ENCODE measurements at places on chromosomes 4 and X.
A peak's percentile ranks its signal among the peaks of the same experiment; 100 is the strongest.

DNA sequence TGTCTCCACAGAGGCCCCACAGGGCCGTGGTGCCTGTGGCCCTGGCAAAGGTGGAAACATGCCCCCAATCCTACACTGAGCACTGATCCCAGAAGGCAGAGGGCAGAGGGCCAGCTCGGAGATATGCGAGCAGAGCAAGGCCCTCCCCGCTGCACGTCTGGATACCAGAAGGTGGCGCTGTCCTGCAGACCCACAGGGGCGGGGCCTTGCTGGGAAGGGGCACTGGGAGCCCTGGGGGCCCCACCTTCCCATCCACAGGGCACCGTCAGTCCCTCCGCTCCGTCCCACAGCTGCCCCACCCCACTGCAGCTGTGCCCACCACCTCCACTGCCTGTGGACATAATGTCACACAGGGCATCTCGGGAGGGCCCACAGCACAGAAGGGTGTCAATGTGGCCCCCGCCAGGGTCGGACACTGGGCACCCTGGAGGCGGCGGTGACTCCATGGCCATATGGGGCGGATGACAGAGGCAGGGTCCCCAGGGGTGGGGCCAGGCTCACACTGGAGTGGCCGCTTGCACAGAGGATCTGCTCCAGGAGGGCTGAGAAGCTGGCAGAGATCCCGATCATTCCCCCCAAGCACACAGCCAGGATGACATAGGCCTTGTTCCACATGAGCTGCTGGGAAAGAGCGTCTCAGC, 4.8 kb downstream of the SLC49A3 start:
- peak; percentile 87 for DNase-seq

DNA sequence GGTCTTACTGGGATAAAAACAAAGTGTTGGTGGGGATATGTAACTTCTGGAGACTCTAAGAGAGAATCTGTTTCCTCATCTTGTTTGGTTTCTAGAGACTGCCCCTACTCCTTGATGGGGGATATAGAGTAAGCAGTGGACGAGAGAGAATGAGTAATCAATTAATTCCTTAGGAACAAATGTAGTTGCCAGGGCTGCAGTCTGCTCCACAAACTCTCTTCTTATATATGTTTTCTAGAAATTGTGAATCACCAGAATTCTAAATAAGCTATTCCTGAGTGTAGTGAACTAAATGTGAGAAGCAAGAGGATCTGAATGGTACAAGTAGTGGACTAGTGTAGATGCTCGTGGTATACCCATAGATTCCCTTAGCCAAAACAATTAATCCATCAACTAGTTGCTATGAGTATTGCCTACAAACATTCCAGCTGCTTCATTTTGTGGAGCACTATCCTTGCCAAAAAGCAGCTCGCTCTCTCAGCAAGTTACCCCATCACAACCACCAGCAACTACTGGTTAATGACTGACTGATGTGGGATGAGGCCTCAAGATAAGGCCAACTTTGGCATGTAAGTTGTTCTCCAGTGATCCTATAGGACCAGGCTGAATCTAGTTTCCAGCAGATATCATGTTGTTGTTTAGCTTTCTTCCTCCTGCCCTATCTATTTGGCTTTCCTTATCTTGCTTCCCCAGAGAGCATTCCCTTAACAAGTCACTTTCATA, 273.0 kb downstream of the SLC7A11 start:
- DNase-seq = no peak

DNA sequence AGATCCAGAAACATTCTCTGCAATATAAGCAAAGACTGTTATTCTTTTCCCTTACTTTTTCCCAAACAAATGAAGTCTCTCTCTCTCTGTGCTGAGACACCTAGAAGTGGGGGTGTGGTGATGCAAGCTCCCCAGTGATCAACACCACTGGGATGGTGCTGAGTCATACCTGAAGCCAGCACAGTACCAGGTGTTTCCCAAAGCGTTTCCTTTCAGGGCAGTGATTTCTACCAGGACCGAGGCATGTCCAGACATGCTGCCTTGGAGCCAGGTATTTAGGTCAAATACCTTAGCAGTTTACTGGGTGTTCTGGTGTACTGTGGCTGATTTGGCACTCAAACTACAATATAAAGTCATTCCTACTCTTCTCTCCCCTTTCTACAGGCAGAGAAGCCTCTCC, 726.5 kb downstream of the FAM133A start:
- peak; percentile 63 for DNase-seq

- no peak for DNase-seq
Measured at GRCh38 chr4:125421547-125421946, 106.8 kb downstream of the FAT4 start.

GRCh38 chr4:155529716-155530115, 136.9 kb upstream of the GUCY1A1 start:
- DNase-seq = no peak

DNA sequence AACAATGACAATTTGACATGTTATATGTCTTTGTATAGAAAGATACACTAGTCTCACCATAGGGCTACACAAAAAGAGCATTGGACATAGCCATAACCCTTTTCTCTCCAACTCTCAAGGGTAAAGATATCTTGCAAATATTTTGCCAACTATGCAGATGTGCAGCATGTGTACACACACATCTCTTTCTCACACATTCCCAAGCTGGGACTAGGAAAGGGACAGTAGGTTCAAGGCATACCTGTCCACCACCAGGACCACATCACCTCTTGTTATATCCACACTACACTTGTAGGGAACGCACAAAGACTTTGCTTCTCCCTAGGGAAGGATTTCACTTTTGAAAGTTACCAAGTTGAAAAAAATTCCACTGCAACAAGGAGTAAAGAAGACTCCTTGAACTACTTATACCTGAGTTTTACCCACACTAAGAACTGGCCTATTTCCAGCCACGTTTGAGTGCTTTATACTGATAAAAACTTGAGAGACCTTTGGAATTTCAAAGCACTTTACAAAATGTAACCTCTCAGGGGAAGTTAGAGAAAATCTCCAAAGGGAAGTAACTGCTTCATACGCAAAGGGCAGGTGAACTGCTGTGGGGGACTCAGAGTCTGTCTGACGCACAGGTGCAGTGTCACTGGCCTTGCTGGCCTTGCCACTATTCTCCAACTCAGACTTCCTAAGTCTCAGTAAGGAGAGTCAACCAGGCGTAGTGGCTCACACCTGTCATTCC, 36.9 kb downstream of the NR3C2 start:
- no peak for DNase-seq

GRCh38 chr4:152850377-152850776, 70.6 kb downstream of the ARFIP1 start:
- DNase-seq = peak; percentile 18

GRCh38 chrX:122091571-122091970, 1044.2 kb downstream of the GLUD2 start:
- DNase-seq = no peak

DNA sequence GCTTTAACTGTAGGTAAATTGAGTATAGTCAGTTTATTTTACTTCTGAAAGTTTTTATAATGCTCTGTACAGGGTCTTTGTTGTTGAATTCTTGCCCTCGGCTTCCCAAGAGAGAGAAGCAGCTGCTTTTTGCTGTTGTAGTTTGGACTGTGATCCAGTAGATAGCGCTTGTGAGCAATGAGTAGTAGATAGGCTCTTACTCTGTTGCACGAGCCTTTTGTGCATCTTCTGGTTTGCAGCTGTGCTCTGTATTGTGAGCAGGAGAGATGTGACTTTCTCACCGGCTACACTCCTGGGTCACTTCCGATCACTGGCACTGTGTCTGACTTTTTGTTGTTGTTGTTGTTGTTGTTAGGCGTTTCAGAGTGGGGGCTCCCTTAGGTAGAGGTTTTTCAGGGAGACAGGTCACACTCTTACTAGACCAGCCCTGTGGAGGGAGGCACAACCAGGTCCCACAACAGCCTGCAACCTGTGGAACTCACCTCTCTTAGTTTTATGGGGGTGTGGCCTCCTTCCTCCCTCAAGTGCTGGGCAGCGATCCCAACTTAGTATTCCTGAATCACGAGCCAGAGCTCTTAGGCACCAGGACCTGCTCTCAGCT, 822.1 kb upstream of the GALNTL6 start:
- peak; percentile 40 for DNase-seq

GRCh38 chr4:14452764-14453163, 549.5 kb upstream of the CPEB2 start:
- DNase-seq = no peak

- DNase-seq = no peak
Measured at GRCh38 chr4:186934841-186935443, 211.3 kb upstream of the FAT1 start.

- no peak for DNase-seq
Measured at GRCh38 chr4:43337707-43338106, 445.2 kb downstream of the GRXCR1 start.

- DNase-seq = no peak
Measured at GRCh38 chr4:83118869-83119268, 4.3 kb upstream of the PLAC8 start.

GRCh38 chr4:172871381-172871780, 297.2 kb upstream of the GALNT7 start:
- no peak for DNase-seq

GRCh38 chr4:182022909-182023308, 220.3 kb upstream of the TENM3 start:
- no peak for DNase-seq

DNA sequence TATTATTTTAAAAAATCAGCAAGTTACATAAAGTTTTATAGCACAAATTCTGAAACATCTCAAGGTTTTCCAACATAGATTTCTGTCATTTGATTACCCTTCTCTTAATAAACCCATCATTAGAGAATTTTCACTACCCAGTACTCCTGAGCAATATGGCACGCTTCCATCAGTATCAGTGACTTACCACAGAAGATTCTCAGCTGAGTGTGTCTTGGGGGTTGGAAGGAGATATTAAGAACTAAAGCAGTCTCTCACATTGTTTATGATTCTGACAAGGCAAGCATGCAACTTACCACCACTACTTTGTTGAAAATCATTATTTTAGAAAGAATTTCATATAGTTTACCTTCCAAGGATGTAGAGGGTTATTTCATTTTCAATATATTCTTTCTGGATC, 67.7 kb downstream of the INPP4B start:
- DNase-seq = no peak
